ENCODE measurements at places on chromosomes 12 and 14.

GRCh38 chr12:7711133-7711532 is at the start of gene DPPA3:
DPPA3 (plus strand) TSS chr12:7711433; CDS start chr12:7711571, 138 bp downstream.
- DNase-seq, result no peak

- no peak for DNase-seq
Observed at GRCh38 chr14:90523544-90523943, 126.7 kb downstream of the CALM1 start.

DNA sequence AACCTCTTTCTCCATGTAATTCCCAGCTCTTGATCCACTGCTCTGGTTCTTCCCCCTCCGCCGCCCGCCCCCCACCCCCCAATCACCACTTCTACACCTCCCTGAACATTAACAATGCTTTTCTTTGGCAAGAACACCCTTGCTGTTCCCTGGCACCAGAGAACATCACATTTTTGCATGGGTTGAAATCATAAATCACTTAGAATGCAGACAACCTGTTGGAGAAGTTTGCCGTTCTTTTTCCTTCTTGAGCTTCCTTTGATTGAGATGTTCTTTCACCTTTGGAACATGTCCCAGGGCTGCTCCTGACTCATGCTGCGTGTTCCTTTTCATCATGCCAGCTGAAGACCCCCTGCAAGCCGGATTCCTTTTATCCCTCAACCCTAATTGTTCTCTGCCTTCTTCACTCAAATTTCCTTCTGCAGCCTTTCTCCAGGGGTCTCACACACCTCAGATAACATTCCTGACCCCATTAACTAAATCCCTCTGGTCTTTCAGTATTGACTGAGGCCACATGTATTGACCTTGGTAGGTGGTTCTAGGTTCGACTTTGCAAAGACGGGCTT is 294.1 kb upstream of the TMPO start:
- no peak for DNase-seq

DNA sequence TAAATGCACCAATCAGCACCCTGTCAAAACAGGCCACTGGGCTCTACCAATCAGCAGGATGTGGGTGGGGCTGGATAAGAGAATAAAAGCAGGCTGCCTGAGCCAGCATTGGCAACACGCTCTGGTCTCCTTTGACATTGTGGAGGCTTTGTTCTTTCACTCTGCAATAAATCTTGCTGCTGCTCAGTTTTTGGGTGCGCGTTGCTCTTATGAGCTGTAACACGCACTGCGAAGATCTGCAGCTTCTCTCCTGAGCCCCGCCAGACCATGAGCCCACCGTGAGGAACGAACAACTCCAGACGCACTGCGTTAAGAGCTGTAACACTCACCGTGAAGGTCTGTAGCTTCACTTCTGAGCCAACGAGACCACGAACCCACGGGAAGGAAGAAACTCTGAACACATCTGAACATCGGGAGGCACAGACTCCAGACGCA is 8.4 kb upstream of the PIANP start:
- DNase-seq, result no peak

DNA sequence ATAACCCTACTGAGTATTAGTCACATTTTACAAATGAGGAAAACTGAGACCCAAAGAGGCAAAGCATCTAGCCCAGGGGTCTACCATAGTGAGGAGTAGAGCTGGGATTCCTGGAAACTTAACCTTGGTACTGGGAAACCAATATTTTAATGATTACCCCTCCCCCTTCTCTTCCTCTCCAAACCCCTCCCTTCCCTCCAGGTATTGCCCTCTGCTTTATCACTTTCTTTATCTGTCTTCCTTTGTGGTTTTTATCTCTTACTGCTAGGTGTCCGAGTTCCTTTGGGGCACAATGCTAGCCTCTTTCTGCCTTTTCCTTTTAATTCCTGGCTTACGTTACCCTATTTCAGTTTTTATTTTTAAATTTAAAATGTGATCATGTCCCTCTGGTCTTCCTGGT is 2.8 kb downstream of the GABARAPL1 start:
- DNase-seq, result no peak

- no peak for DNase-seq
Observed at GRCh38 chr12:120843472-120843871, 60.7 kb downstream of the SPPL3 start.

GRCh38 chr12:6646276-6647082 is 753 bp downstream of the ACRBP start:
- no peak for DNase-seq

- no peak for DNase-seq
Observed at GRCh38 chr12:7157391-7157790, 27.2 kb downstream of the CLSTN3 start.

DNA sequence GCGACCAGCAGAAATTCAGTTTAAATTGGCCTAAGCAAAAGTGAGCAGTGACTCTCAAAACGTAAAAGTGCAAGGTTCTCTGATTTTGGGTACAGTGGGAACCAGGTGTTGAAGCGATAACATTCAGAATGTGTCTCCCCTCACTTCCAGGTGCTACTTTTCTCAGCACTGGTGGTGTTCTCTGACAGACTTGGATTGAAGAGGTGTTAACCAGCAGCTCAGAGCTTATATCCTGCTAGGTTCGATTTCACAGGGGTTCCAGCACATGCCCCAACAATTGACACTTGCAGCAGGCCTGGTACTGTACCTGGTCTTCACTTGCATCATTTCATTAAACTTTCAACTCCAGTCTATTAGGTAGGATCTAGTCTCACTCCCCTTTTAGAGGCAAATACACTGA is 680.2 kb downstream of the VRK1 start:
- no peak for DNase-seq
